Thyroid gland (tissue), 4 donors: ENCODE measurements at places on chromosomes 6 and 20. TPM values are rescaled to one million over a fixed set of nuclear protein-coding genes. Genes with fewer than 3 reads are reported as not detected.

DNA sequence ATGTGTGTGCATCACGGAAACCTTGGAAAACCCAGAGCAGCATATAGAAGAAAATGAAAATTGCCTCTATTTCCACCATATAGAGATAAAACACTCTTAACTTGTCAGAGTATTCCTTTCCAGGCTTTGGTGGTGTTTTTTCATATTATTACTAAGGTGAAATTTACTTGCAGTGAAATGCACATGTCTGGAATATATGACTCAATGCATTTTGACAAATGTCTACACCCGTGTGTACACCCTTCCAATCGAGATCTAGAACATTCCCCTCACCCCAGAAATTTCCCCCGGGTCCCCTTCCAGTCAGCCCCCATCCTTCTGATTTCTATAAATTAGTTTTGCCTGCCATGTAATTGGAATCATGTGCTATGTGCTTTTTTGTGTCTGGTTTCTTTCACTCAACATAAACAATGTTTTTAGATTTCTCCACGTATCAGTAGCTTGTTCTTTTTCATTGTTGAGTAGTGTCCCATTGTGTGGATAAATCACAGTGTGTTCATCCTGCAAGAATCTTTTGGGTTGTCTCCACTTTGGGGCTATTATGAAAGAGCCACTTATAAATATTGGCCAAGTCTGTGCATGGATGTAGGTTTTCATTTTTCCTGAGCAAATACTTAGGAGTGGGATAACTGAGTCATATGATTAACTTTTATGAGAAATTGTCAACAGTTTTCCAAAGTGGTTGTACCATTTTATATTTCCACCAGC lies 19.9 kb upstream of the PREX1 start:
- no peak overlapping the region for H3K4me3 ChIP-seq
- H3K27me3 ChIP-seq: no peaks in the 10 kb centered on the region
- no peak for DNase-seq
- H3K36me3 ChIP-seq: no peaks in the 10 kb centered on the region
- no peak overlapping the region for H3K27ac ChIP-seq
- no peaks in the 10 kb centered on the region for H3K4me1 ChIP-seq

- H3K27me3 ChIP-seq: no peaks in the 10 kb centered on the region
- no peaks in the 10 kb centered on the region for H3K4me1 ChIP-seq
- DNase-seq: no peak
- H3K27ac ChIP-seq: no peak overlapping the region
- H3K36me3 ChIP-seq: no peaks in the 10 kb centered on the region
These were observed 11.1 kb upstream of the CD164 start for GRCh38 chr6:109393157-109393885.

DNA sequence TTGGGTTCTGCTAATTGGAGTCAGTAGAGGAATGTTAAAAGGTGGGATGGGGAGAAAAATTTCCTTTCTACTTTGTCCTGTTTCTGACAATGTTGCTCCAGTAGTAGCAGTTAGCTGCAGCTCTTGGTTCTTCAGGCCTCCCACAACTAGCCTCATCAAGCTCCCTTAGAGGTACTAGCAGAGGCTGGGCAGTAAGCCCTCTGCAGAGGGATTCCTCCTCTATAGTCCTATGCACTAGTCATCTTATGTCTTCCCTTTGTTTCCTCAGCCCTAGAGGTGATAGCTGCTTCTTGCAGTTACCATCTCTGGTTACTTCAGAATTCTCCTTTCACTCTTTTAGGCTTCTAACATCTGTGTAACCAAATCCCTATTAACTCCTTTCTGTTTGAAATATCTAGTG lies 99.8 kb downstream of the FILIP1 start:
- H3K27me3 ChIP-seq: no peaks in the 10 kb centered on the region
- H3K36me3 ChIP-seq: no peaks in the 10 kb centered on the region
- no peak for DNase-seq
- H3K4me3 ChIP-seq: no peak overlapping the region
- no peaks in the 10 kb centered on the region for H3K4me1 ChIP-seq
- H3K27ac ChIP-seq: no peak overlapping the region

DNA sequence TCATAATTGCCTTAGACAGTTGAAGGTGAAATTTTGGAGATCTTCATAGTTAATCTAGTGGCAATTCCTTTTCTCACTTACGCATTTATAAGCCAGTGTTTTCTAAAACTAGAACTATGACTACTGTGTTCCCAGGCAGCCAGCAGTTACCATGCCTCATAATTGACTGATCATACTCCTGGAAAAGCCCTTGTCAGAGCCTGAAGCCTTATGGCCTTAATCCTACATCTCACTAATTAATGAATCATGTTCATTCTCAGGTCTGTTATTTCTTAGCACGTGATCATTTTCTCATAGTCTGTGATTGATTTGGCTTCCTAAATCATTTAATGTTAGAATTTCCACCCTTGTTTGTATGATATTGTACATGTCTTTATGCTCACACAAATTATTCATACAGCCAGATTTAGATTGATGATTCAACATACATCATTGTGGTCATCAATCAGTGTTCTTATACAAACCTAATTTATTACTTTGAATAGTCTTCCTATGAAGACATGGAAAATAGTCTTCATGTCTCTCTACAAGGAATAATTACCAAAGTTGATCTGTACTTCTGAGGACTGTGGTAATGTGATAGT lies 132.6 kb upstream of the ASCC3 start:
- no peak overlapping the region for H3K27ac ChIP-seq
- H3K36me3 ChIP-seq: no peaks in the 10 kb centered on the region
- DNase-seq: no peak
- H3K27me3 ChIP-seq: no peaks in the 10 kb centered on the region
- H3K4me3 ChIP-seq: no peak overlapping the region

GRCh38 chr20:22578221-22579118 lies 5.9 kb downstream of the FOXA2 start:
- no peak overlapping the region for H3K4me3 ChIP-seq
- peaks cover 30% of the 10 kb centered on the region for H3K27me3 ChIP-seq
- H3K27ac ChIP-seq: no peak overlapping the region
- H3K36me3 ChIP-seq: no peaks in the 10 kb centered on the region
- peak; percentile 18 for DNase-seq
- peaks cover 29% of the 10 kb centered on the region for H3K4me1 ChIP-seq

HDGFL1 gene
- total RNA-seq: not detected

DNA sequence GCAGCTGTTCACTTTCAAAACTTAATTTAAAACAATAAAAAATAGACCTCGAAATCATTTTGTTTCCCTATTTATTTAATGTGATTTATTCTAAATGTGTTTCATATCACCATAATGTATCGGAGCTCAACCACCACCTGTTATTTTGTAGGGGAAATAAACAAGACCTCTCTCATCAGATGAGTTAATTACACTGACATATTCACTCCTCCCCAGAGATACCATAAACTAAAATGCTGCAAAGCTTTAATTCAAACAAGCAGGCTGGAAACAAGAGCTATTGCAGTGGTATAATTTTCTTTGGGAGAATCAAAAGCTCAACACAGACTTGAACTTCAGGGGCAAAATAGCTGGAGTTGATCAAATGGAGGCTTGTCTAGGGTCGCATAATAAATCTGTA lies 303.5 kb upstream of the TSHZ2 start:
- no peaks in the 10 kb centered on the region for H3K4me1 ChIP-seq
- H3K4me3 ChIP-seq: no peak overlapping the region
- no peaks in the 10 kb centered on the region for H3K27me3 ChIP-seq
- H3K36me3 ChIP-seq: no peaks in the 10 kb centered on the region

DNA sequence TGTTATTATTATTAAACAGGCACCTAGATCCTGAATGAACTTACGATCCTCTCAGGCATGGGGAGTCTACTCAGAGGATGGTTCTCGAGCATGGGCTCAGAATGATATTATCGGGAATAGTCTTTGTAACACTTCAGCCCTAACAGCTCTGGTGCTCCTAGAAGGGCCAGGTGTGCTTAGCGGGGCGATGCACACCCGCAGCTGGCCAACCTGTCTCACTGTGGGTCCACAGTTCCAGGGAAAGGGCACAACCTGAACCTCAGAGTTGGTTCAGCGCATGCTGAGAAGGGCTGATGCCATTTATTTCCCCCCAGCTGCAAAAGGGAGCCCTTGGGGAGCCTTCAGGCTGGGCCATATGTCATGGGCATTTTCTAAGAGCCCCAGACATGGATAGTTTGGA lies 26.2 kb downstream of the RRAGD start:
- H3K27ac ChIP-seq: no peak overlapping the region
- no peaks in the 10 kb centered on the region for H3K36me3 ChIP-seq
- peak; percentile 60 for DNase-seq
- no peak overlapping the region for H3K4me3 ChIP-seq
- H3K27me3 ChIP-seq: no peaks in the 10 kb centered on the region

DNA sequence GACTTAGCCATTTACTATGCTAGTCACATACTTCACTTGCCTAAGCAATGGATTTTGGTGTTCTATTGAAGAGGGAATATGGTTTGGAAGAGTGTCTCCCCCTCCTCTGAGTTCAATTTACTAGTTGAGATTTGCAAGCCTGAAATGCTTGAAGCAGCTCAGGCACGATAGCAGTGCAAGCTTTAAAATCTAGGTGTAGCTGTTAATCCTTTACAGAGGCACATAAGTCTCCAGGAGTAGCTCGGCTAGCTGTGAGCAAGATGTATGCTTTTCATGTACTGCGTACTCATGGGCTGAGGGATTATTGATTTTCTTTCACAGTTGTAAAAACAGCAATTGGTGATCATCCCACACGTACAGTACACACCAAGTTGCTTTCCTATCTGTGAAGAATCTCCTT lies 726 bp downstream of the FLRT3 start:
- peak overlapping the region; percentile 32 for H3K4me3 ChIP-seq
- no peaks in the 10 kb centered on the region for H3K4me1 ChIP-seq
- DNase-seq: peak; percentile 16
- no peak overlapping the region for H3K27ac ChIP-seq

TTK gene
- total RNA-seq: not detected

- H3K4me1 ChIP-seq: peaks cover 3% of the 10 kb centered on the region
- no peaks in the 10 kb centered on the region for H3K36me3 ChIP-seq
- no peak overlapping the region for H3K4me3 ChIP-seq
- peak overlapping the region; percentile 37 for H3K27ac ChIP-seq
- H3K27me3 ChIP-seq: no peaks in the 10 kb centered on the region
- DNase-seq: peak; percentile 93
These were observed 186.9 kb upstream of the UST start for GRCh38 chr6:148559848-148560433.

GRCh38 chr20:3752386-3752759 lies 15.2 kb downstream of the ADISSP start:
- DNase-seq: no peak
- no peak overlapping the region for H3K27ac ChIP-seq
- no peak overlapping the region for H3K4me3 ChIP-seq
- no peaks in the 10 kb centered on the region for H3K36me3 ChIP-seq

- H3K36me3 ChIP-seq: no peaks in the 10 kb centered on the region
- peak overlapping the region; percentile 97 for H3K27ac ChIP-seq
- H3K4me3 ChIP-seq: no peak overlapping the region
- no peaks in the 10 kb centered on the region for H3K27me3 ChIP-seq
- peaks cover 46% of the 10 kb centered on the region for H3K4me1 ChIP-seq
- no peak for DNase-seq
These were observed 5.9 kb downstream of the NUDT3 start for GRCh38 chr6:34386316-34387137.

COL21A1 gene
- total RNA-seq: 1.6 TPM

- H3K27me3 ChIP-seq: no peaks in the 10 kb centered on the region
- H3K4me1 ChIP-seq: no peaks in the 10 kb centered on the region
- no peak overlapping the region for H3K27ac ChIP-seq
- no peak overlapping the region for H3K4me3 ChIP-seq
- no peak for DNase-seq
These were observed 41.6 kb downstream of the PLAGL2 start for GRCh38 chr20:32165836-32166545.

GRCh38 chr6:36840432-36841403 lies 1.5 kb upstream of the CPNE5 start:
- H3K4me1 ChIP-seq: peaks cover 17% of the 10 kb centered on the region
- DNase-seq: peak; percentile 27
- H3K36me3 ChIP-seq: no peaks in the 10 kb centered on the region
